ENCODE measurements at places on chromosomes 16 and 17.

GRCh38 chr17:39602533-39603303 lies 5.0 kb downstream of the NEUROD2 start:
- no peak for DNase-seq

DNA sequence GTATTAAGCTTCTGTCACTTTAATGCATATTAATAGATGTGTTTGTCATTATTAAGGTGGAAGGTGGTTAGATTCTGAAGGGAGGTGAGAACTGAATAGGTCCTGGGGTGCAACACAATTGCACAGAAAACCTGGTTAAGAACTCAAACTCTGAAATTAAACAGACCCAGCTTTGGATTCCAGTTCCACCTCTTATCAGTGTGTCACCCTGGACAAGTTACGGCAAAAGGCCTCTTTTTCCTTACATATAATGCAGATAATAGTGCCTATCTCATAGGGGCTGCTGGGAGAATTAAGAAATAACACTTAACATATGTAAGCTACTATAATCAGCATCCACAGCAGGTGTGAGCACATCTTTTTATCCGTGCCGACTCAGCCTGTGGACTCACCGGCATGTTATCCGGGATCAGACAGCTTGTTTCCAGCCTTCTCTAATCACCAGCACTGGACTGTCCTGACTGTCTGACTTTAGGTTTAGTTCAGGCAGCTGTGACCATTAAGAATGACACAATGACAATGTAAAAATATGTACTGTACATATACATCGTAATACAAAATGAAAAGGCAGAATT lies 31.4 kb downstream of the TEX2 start:
- DNase-seq, result no peak

DNA sequence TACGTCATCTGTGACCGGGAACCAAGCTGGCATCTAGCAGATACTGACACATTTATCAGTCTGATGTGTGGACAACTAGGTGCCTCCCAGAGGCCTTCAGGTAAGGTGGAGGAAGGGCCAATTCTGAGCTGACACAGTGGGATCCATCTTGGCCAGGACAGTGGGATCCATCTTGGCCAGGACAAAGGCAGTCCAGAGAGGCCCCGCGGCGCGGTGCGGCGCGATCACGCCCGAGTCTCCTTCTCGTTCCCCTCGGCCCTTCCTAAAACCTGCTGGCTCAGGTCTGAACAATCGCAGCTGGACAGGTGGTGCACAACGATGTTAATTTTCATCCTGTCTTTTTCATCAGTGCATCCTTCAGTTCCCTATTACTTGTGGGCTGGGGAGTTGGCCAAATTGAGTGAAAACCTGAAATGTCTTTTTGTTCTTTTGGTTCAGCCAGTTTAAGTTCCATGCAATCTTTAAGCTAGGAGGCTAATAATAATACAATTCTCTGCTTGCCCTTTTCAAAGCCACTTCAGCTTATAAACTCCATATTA lies 486 bp upstream of the WSB1 start:
- DNase-seq, result no peak

DNA sequence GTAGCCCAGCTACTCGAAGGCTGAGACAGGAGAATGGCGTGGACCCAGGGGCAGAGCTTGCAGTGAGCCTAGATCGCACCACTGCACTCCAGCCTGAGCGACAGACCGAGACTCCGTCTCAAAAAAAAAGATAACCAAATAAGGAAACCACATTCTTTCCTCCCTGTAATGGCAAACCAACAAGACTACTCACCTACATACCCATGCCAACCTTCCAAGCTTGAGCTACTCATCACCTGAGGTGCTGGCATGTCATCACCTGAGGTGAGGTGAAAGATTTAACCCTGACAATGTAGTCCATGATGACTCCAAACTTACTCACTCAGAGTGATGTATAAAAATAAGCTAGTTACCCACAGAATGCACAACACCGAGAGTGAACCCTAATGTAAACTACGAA lies 85.2 kb downstream of the SMG6 start:
- no peak for DNase-seq

GRCh38 chr17:76844485-76844829 lies 23.7 kb upstream of the MGAT5B start:
- DNase-seq, result no peak

DNA sequence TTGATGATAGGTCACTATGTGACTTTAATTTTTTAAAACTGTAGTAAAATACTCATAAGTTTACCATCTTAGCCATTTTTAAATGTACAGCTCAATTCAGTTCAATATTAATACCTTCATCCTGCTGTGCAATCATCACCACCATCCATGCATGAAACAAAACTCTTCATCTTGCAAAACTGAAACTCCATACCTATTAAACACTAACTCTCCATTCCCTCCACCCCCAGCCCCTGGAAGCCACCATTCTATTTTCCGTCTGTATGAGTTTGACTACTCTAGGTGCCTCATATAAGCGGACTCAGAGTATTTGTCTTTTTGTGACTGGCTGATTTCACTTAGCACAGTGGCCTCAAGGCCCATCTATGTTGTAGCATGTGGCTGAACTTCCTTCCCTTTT lies 9.4 kb upstream of the CNEP1R1 start:
- DNase-seq, result no peak
